CD4-positive, CD25-positive, alpha-beta regulatory T cell (primary cell): ENCODE measurements at places on chromosomes 13 and 19. TPM values are rescaled to one million over a fixed set of nuclear protein-coding genes. Genes with fewer than 3 reads are reported as not detected.

- H3K4me1 ChIP-seq = no peaks in the 10 kb centered on the region
- H3K36me3 ChIP-seq = no peaks in the 10 kb centered on the region
- no peak overlapping the region for H3K4me3 ChIP-seq
- H3K27ac ChIP-seq = no peak overlapping the region
These were observed 67.1 kb downstream of the MLLT1 start for GRCh38 chr19:6212403-6213265.

DNA sequence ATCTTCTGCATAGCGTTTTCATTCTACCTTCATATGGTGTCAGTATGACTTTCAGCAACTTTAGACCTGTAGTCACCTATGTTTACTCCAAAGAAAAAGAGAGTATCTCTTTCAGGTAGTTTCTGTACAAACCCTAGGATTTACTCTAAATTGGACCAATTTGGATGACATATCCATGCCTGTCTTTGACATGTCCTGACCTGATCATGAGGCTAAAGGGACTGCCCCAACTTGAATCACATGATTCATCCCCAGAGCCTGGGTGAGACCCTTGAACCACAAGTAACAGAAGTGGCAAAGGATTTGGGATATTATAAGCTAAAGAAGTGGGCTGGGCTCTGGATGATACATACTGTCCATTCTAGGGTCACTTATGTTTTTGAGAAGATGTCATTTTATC is 124.5 kb upstream of the CSNK1A1L start:
- no peak overlapping the region for H3K4me3 ChIP-seq
- no peaks in the 10 kb centered on the region for H3K4me1 ChIP-seq
- H3K36me3 ChIP-seq = no peaks in the 10 kb centered on the region
- H3K27me3 ChIP-seq = no peaks in the 10 kb centered on the region
- no peak overlapping the region for H3K27ac ChIP-seq
- no peak for DNase-seq

- H3K27me3 ChIP-seq = peaks cover 9% of the 10 kb centered on the region
- no peak overlapping the region for H3K4me3 ChIP-seq
- no peaks in the 10 kb centered on the region for H3K4me1 ChIP-seq
- H3K36me3 ChIP-seq = no peaks in the 10 kb centered on the region
- no peak overlapping the region for H3K27ac ChIP-seq
These were observed 8.2 kb upstream of the LATS2 start for GRCh38 chr13:21069561-21070004.

DNA sequence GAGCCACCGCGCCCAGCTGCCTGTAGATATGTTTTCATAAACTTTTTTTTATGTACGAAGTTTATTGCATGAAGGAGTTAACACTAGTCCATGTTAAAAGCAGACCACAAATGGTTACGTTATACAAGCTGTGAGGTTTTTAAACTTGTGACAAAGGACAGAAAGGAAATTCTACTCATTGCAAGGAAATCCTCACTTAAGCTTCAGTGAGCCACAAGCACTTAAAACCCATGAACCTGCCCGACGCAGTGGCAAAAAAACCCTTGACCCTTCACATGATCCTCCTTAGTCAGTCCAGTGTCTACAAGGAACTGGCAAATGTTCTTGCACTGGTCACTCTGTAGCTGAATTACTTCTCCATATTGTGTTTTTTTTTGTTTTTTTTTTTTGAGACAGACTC is 4.2 kb downstream of the MPND start:
- no peaks in the 10 kb centered on the region for H3K27me3 ChIP-seq
- H3K36me3 ChIP-seq = no peaks in the 10 kb centered on the region
- DNase-seq = no peak
- peaks cover 12% of the 10 kb centered on the region for H3K4me1 ChIP-seq

DNA sequence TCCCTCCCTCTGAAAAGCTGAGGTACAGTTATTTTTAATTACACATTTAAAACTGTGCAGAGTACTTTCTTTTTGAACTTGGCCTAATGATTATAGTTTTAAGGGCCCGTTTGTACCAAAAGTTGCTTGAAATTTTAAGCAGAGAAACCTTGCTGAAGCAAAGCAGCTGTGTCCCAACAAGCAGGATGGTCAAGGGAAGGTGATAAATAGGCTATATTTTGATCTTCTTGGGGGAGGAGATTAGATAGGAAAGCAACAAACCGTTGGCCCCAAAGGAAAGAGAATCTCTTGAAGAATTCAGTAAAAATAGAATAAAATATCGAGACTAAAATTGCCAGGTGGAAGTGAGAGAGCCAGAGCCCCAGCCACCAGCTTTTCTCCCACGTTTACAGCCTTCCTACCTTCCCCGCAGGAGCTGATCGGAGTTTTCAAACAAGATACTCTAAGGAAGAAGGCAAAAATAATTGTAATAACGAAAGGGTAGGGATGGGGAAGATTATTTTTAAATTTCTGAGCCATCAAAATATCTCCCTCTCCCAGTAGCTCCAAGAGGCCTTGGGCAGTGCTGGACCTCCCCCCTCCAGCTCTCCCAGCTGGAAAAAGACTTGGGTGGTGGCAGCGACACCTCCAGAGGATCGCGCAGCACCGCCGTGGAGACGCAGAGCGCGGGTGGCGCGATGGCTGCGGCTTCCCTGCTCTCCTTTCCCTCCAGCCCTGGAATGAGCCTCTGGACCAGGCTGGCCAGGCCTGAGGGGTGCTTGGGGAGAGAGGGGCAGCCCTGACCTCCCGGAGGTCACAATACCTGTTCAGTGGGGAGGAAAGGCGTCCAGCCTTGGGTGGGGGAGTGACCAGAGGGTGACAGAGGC is 5.8 kb downstream of the ZIC2 start:
- peaks cover 52% of the 10 kb centered on the region for H3K4me1 ChIP-seq
- no peak overlapping the region for H3K27ac ChIP-seq
- DNase-seq = no peak
- no peak overlapping the region for H3K4me3 ChIP-seq
- peaks cover 54% of the 10 kb centered on the region for H3K27me3 ChIP-seq
- H3K36me3 ChIP-seq = no peaks in the 10 kb centered on the region

DNA sequence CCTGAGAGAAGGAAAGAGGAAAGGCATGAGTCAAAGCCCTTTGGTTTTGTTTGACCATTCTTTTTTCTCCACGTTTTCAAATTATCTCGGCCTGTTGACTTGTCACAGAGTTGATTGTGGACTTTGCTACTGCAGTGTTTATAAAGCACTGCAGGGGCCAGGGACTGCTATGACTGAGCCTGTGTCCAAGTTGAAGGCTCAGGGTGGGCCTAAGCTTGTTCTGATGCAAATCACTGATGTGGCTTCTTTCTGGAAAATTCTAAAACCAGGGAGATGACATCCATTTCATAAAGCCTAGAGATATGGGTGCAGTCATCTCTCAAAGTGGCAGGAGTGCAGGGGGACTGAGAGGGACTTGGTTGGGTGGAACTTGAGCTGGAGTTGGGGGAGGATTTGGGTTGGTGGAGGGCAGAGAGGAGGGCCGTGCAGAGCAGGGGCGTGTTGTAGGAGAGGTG is 1.2 kb upstream of the CXCL17 start:
- no peaks in the 10 kb centered on the region for H3K27me3 ChIP-seq
- no peak for DNase-seq
- H3K4me3 ChIP-seq = no peak overlapping the region
- H3K4me1 ChIP-seq = peaks cover 13% of the 10 kb centered on the region
- no peaks in the 10 kb centered on the region for H3K36me3 ChIP-seq

DNA sequence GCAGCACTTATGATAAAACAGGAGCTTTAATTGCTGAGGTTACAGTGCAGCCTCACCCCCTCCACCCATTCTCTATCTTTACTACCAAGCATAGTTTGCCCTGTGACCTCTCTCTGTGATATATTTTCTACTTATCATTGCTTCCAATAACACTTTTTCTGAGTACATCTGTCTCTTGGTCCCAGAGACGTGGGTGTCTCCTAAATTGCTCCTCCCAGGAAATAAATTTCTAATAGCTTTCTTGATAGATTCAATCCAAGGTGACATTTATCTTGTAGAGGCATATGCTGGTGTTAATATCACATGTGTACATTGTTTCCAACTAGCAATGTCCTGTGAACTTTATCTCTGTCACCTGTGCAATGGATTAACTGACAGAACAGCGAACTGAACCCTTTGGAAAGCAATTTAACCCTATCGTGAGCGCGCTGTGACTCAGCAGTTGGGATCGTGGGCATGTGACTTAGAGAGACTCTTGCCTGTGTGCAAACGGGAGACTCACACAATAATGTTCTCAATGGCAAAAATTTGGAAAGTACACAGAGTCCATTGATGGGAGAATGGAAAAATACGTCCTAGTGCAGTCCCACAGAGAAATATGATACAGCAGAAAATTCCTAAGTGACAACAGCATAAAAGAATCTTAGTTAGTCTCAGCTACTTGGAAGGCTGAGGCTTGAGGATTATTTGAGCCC is 7.0 kb upstream of the MAP2K2 start:
- no peak overlapping the region for H3K27ac ChIP-seq
- DNase-seq = no peak

DNA sequence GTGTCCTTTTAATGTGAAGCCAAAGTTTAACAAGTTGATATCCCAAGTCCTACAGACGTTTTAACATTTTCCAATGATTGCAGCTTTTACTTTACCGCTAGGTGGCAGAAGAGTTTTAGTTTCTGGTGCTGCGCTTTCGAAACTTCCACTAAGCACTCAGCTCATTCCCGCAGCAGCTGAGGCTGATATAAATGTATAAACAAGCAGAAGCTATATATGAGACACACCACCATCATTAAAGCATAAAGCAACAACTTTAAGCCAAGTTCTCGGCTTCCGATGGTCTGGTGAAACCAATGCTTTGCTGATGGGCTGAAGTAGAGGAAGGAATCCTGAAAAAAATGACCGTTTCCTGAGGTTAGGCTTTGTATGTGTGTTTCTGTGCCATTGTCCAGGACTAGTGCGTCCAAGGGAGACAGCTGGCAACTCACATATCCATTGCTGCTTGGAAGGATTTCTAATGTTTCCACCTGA is 753.9 kb downstream of the OLFM4 start:
- no peaks in the 10 kb centered on the region for H3K4me1 ChIP-seq
- peak overlapping the region; percentile 22 for H3K4me3 ChIP-seq
- H3K36me3 ChIP-seq = no peaks in the 10 kb centered on the region
- H3K27ac ChIP-seq = no peak overlapping the region

- H3K4me3 ChIP-seq = peak overlapping the region; percentile 62
- peaks cover 39% of the 10 kb centered on the region for H3K4me1 ChIP-seq
- DNase-seq = no peak
- H3K27ac ChIP-seq = peak overlapping the region; percentile 60
- no peaks in the 10 kb centered on the region for H3K27me3 ChIP-seq
These were observed 12.4 kb upstream of the BBC3 start for GRCh38 chr19:47243364-47243775.

DNA sequence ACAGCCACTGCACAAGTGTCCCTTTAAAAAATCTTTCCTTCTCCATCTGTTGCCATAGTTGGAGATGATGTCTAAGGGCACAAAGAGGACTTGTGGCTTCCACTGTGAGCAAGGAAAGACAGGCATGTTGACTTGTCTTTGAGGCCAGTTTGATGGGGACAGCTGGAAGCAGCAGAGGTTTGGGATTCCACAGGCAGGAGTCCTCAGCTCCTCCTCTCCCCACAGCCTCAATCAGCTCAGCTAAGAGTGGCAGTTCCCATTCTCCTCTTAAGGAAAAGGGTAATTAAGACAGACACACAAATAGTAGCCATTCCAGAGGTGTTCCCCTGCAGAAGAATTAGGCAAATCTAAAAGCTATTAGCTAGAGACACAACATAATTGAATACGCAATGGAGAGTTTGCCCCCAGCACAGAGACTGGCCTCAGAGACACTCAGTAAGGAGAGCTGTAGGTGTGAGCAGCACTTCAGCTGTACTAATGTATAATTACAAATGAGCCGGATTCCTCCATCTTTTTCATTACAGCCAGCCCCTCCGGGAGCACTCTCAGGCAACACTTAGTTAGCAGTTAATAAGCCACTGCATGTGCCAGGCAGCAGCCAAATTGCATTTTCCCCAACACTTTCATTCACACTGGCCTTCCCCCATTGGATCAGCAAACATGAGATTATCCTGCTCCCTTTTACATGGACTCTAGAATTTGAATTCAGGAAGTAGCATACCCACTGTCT is 434.0 kb downstream of the FOXO1 start:
- H3K36me3 ChIP-seq = no peaks in the 10 kb centered on the region
- no peaks in the 10 kb centered on the region for H3K27me3 ChIP-seq
- no peak overlapping the region for H3K4me3 ChIP-seq
- H3K27ac ChIP-seq = no peak overlapping the region
- no peaks in the 10 kb centered on the region for H3K4me1 ChIP-seq
- no peak for DNase-seq

The BAX gene
- 92.8 TPM for total RNA-seq

The TEX29 gene
- total RNA-seq = not detected

The PALM gene
- total RNA-seq = not detected

The KL gene
- total RNA-seq = not detected

The BRD4 gene
- 168 TPM for total RNA-seq

The GARRE1 gene
- 47.4 TPM for total RNA-seq
